ENCODE measurements at places on chromosomes 7 and 10. TPM values are rescaled to one million over a fixed set of nuclear protein-coding genes. Genes with fewer than 3 reads are reported as not detected.

- H3K4me1 ChIP-seq = no peaks in the 10 kb centered on the region
- no peak overlapping the region for H3K27ac ChIP-seq
- H3K4me3 ChIP-seq = no peak overlapping the region
- no peaks in the 10 kb centered on the region for H3K27me3 ChIP-seq
Observed at GRCh38 chr10:119149157-119149556, 16.4 kb downstream of the SFXN4 start.

- no peaks in the 10 kb centered on the region for H3K27me3 ChIP-seq
- H3K36me3 ChIP-seq = no peaks in the 10 kb centered on the region
- H3K4me1 ChIP-seq = peaks cover 88% of the 10 kb centered on the region
- no peak overlapping the region for H3K4me3 ChIP-seq
- no peak for DNase-seq
Observed at GRCh38 chr7:55124989-55125875, 106.4 kb downstream of the EGFR start.

- peak overlapping the region; percentile 73 for H3K27ac ChIP-seq
- DNase-seq = peak; percentile 58
- no peaks in the 10 kb centered on the region for H3K36me3 ChIP-seq
- H3K4me1 ChIP-seq = peaks cover 43% of the 10 kb centered on the region
Observed at GRCh38 chr10:95430231-95430951, 130.8 kb downstream of the SORBS1 start.

DNA sequence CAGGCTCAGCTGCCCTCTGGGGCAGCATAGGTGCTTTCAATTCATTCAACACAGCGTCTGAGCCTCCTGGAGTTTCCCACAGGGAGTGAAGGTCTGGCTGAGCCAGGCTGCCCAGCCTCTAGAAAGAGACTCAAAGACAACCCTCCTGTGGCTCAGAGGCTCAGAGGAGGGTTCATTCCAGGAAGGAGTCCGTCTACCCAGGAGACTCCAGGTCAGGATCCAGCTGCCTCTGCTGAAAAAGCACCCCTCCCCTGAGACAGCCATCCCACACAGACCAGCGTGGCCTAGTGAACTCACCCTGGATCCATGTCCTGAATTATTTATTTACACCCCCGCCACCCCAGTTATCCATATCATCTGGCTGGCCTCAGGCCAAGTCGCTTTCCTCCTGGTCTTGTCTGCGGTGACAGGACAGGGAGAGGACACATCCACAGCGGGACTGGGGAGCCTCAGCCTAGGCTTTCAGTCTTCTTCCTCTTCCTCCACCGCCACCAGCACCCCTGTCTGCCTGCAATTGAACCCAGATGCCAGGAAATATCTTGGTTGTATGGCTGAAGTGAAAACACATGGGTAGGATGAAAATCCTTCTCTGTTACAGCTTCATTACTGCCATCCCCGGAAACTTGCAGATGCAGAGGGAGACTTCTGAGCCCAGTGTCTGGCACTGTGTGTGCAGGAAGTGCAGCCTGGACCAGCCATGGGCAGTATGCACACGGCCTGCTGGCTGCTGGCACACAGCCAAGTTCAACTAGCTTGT lies 44.0 kb upstream of the COL13A1 start:
- H3K27ac ChIP-seq = no peak overlapping the region
- H3K4me3 ChIP-seq = no peak overlapping the region
- DNase-seq = no peak
- H3K27me3 ChIP-seq = no peaks in the 10 kb centered on the region
- H3K4me1 ChIP-seq = no peaks in the 10 kb centered on the region

The INSIG1 gene
- 15.9 TPM for total RNA-seq

The COL26A1 gene
- not detected for total RNA-seq

GRCh38 chr10:74079028-74079935 lies 71.3 kb downstream of the AP3M1 start:
- H3K27me3 ChIP-seq = no peaks in the 10 kb centered on the region
- peaks cover 11% of the 10 kb centered on the region for H3K4me1 ChIP-seq
- no peak for DNase-seq
- H3K36me3 ChIP-seq = no peaks in the 10 kb centered on the region

The ANKRD2 gene
- 1,024 TPM for total RNA-seq

DNA sequence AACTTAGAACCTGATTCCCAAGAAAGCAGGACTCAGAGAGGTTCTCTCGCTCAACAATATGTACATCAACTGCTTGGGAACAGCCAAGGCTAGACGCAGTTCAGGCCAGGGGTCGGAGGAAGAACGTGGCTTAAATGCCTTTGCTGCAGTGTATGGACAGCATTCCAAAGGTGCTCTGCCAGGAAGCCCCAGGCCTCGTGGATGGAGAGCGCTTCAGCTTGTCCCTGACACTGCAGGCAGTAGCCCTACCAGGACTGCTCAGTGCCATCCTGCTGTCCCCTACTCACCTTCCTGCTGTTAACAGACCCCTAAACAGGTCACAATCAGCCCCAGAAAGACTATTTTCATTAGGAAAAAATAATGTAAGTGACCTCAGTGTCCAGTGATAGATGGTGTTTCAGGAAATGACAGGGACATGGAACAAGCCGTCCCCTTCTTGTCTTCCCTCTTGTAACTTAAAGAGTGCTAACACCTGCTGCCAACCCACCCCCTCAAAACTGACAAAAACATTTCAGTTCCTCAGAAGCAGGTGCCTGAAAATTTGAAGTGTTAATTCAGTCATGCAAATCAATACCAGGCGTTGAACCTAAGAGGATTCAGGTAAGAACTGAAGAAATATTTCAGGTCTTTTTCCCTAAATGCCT lies 16.5 kb downstream of the CREB3L2 start:
- H3K27me3 ChIP-seq = no peaks in the 10 kb centered on the region
- no peak overlapping the region for H3K4me3 ChIP-seq
- no peak for DNase-seq

DNA sequence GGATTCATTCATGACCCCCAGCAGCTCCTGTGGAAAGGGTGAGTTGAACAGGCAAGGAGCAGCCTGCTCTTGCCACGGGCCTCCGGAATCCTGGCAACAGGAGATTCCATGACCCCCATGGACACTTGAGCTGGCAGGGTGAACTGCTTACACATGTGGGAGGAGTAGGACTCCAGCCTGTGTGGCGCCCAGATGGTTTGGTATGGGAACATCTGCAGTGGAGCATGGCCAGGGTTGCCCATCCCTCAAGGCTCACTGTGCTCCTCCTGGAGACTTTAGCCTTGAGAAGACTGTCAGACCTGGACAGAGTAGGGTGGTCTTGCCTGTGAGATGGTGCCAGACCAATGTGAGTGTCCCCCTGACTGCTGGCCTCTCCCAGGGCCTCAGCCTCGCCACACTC lies 57.0 kb downstream of the HECTD2 start:
- H3K27ac ChIP-seq = no peak overlapping the region
- no peak overlapping the region for H3K4me3 ChIP-seq
- no peak for DNase-seq
- H3K36me3 ChIP-seq = no peaks in the 10 kb centered on the region
- no peaks in the 10 kb centered on the region for H3K4me1 ChIP-seq
- H3K27me3 ChIP-seq = no peaks in the 10 kb centered on the region

- H3K4me3 ChIP-seq = no peak overlapping the region
- no peak overlapping the region for H3K27ac ChIP-seq
- no peaks in the 10 kb centered on the region for H3K36me3 ChIP-seq
- no peaks in the 10 kb centered on the region for H3K27me3 ChIP-seq
- no peak for DNase-seq
Observed at GRCh38 chr7:131574741-131575140, 18.3 kb upstream of the PODXL start.

DNA sequence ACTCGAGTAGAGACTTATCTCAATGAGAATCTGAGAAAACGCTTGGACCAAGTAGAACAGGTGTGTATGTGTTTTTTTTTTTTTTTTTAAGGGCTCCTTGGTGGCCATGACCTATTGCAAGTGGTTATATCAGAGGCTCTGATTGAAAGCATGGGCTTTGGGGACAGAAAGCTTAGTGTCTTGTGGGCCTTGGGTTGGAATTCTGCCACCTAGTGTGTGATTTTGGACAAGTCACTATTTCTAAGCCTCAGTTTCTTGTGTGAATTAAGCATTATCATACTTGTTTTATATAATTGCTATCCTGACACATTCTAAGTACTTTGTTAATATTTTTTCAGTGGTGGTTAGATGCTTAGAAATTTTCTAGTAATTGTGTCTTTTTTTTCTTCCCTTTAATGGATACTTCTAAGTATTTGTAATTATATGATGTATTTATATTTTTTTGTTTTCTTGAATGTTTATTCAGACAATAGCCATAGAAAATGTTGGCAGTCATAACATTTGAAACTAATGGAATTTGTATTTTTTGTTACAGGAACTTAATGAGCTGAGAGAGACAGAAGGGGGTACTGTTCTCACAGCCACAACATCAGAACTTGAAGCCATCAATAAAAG lies 33.1 kb downstream of the SMC3 start:
- H3K27me3 ChIP-seq = no peaks in the 10 kb centered on the region
- H3K27ac ChIP-seq = no peak overlapping the region
- no peak overlapping the region for H3K4me3 ChIP-seq
- DNase-seq = no peak

The RBP3 gene
- not detected for total RNA-seq

GRCh38 chr10:49679480-49679893 lies at the start of gene C10orf53:
TSS of gene C10orf53 (plus strand) at chr10:49679651. CDS start at chr10:49679698, 47 bp downstream.
- H3K36me3 ChIP-seq = no peaks in the 10 kb centered on the region
- DNase-seq = no peak
- no peak within 1 kb of the TSS for H3K4me3 ChIP-seq
- no peaks in the 10 kb centered on the region for H3K27me3 ChIP-seq

- H3K4me1 ChIP-seq = peaks cover 20% of the 10 kb centered on the region
- H3K27me3 ChIP-seq = no peaks in the 10 kb centered on the region
- H3K36me3 ChIP-seq = no peaks in the 10 kb centered on the region
- no peak overlapping the region for H3K27ac ChIP-seq
- no peak for DNase-seq
- no peak overlapping the region for H3K4me3 ChIP-seq
Observed at GRCh38 chr10:70832852-70833528, 17.2 kb downstream of the SGPL1 start.

The FAM24B gene
- not detected for total RNA-seq

The HOXA13 gene
- 2.4 TPM for total RNA-seq
